ENCODE measurements at places on chromosomes 5 and 9.
A peak's percentile ranks its signal among the peaks of the same experiment; 100 is the strongest.

GRCh38 chr5:170273968-170274710, 23.4 kb downstream of the LCP2 start:
- no peak for DNase-seq

- no peak for DNase-seq
Measured at GRCh38 chr5:178469975-178470759, 120.0 kb downstream of the COL23A1 start.

DNA sequence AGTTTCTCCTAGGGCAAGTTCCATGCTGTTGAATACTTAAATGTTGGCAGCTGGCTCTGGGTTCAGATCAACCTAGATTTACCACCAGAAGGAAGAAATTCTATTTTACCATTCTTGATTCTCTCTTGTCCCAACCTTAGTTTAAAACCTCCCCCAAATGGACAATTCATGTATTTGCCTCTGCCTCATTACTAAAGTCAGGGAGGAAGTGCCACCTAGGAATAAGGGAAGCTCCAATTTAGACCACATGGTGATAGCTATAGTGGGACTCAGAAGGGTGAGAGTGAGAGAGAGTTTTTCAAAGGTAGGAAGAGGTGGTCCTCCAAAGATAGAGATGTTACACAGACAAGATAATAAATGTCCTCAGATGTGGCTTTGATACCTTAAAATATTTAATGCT, 53.4 kb upstream of the PAM start:
- no peak for DNase-seq

DNA sequence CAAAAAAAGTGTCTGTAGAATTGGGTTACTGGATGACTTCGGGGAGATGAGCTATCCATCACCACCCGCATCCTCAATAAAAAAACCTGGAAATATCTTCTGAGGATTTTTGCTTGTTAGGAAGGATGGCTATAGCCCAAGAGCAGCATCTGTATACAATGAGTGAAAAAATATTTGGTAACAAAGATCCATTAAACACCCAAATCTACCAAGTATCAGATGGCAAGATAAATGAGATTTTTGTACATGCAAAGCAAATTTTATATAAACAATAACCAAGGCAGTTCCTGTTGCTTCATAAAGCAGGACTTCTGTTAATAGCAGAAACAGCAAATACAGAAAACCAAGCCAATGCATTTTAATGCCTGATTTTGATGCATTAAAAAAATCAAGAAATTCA, 166.6 kb downstream of the SLC28A3 start:
- no peak for DNase-seq

- no peak for DNase-seq
Measured at GRCh38 chr9:12516573-12516972, 176.6 kb upstream of the TYRP1 start.

DNA sequence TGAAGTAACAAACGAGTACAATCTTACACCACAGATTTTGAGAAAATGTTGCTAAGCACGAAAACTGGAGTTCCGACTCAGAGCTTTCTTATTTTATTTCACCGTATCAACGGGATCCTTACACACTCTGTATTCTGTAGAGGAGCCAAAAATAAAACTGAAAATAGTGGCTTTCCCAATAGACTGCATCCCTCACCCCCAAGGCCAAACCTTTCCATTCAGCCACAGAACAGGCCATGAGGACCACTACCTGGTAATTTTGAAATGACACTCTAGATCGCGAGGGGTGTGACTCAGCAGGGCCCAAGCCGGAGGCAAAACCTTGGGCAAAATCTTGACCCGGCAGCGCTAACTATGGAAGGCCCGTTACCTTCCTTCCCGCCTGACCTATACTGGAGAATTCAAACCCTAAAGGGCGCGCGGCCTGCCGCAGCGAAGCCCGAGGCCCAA, 432 bp downstream of the HSPA9 start:
- peak; percentile 34 for DNase-seq

DNA sequence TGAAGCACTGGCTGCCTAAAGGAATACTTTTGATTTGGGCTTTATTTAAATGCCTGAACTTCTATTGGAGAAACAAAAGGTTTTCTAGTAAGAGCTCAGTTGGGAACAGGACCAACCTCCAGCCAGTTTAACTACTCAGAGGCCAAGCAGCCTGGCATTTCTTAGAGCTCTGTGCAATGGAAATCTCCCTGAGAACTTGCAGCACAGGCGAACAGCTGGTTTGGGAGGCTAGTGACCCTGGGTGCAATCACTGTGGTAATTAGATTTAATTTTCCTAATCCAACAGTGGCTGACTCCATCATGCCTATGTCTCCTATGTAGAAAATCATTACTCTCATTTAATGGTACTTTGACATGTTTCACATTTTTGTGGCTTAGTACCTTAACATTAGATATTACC, 1.0 kb upstream of the CDH6 start:
- no peak for DNase-seq

DNA sequence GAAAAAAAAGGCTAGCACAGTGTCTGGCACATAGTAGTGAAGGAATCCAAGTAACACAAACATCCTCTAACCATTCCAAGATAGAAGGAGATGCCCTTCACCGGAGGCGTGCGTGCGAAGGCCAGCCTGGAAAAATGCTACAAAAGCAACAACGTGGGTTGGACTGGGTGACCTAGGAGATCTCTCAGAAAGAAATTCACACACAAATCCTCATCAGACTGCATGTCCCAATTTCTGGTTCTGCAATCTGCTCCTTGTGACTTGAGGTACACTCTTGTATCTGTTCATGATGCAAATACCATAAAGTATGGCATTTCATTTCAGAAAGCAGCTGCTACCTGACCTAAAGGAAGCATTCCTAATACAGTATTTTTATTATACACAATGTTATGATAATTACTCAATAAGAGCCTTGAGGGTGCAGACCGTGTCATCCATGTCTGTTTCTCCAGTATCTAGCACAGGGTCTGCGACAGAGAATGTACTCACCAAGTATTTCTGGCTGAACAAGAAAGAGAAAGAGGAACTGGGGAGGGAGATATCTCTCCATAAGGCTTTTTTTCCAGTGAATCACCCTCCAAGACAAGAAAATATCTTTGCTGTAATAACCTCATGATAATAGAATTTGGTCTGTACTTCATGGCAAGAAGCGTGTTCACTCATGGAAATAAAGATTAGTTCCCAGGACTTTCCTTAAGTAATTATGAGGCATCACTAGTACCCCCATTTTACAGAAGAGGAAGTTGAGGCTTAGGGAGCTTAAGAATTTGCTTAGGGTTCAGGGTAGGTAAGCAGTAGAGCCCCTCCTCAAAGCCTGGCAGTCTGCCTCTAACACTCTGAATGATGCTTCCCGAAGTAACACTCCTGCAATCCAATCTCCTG, 138.3 kb downstream of the CDK5RAP2 start:
- peak; percentile 60 for DNase-seq

GRCh38 chr9:38435521-38435920, 11.3 kb upstream of the IGFBPL1 start:
- peak; percentile 34 for DNase-seq

- no peak for DNase-seq
Measured at GRCh38 chr9:8717146-8717545, 917.6 kb upstream of the DMAC1 start.

DNA sequence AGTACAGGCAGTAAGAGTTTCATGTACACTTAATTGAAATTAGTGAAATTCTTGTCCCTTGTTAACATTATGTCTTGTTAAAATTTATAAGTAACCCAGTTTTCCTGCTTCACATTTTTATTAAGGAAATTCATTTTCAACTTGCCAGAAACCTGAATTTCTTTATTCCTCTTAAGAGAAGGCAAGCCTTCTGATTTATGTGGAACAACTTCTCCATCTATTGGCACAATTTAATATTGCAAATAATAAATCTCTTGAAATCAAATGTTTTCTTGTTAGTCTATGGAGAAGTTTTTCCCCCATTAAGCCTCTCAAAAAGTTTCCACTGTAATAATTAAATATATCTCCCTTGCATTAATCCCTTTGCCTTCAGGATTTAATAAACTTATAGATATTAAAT, 33.8 kb upstream of the ACO1 start:
- DNase-seq, result no peak

- no peak for DNase-seq
Measured at GRCh38 chr9:20187318-20187717, 398.5 kb upstream of the SLC24A2 start.

- no peak for DNase-seq
Measured at GRCh38 chr9:34688329-34689115, 2.6 kb downstream of the CCL19 start.

DNA sequence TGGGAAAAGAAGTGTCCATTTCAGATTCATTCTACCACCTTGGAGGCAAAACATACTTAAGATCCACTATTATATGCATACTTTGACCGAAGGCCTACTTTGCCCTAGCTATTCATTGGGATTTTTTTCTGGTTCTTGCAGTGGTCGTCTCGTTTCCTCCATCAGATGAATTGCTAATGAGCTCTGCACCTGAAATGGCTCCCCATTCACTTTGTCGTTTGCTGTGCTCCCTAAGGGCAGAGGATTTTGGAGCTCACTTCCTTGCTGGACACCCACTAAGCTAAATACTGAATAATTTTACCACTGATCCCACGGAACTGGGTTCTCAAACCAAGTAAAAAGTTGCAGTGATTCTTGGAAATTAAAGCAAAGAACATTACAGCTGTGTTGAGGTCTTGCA, 1.9 kb downstream of the KDM3B start:
- DNase-seq, result no peak

GRCh38 chr9:34594177-34594576, 4.7 kb upstream of the CNTFR start:
- no peak for DNase-seq

DNA sequence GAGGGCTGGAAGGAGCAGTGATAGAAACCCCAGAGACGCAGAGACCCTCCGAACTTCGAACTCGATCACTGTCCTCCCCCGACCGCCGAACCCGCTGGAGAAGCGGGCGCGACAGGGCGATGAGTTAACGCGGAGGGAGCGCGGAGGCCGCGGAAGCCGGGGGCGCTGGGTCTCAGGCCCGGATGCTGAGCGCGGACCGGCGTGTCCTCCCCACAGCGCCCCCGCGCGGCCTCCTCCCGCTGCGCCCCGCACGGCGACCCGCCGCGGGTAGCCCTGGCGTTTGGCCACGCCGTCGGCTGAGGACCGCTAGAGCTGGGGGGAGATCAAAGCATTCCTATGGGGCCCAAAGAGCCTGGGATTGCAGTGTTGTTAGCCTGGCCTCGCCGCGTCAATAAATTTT, 7.7 kb upstream of the DMRT2 start:
- DNase-seq, result no peak

GRCh38 chr9:125486576-125486975, 220.4 kb downstream of the MAPKAP1 start:
- DNase-seq, result no peak

GRCh38 chr9:19969721-19970120, 180.9 kb upstream of the SLC24A2 start:
- no peak for DNase-seq

DNA sequence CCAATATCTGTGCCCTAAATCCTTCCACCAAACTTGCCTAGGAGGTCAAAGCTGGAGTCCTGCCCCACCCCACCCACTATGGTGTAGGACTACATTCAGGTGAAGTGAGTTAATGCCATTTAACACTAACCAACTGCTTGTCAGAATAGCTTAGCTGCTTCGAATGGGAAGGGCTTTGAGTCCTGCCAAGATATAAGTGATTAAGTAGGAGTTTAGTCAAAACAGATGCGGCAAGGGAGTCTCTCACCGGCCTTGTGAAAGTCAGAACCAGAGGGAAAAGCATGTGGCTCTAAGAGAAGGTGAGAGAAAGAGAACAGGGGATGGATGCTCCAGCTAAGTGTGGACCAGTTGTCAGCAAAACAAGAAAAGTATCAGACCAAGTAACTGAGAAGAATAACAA, 132.6 kb downstream of the SPOCK1 start:
- no peak for DNase-seq

- no peak for DNase-seq
Measured at GRCh38 chr5:178899289-178899688, 3.6 kb downstream of the ZFP2 start.

- DNase-seq, result peak; percentile 92
Measured at GRCh38 chr9:35689542-35690293, at the start of gene TPM2. TSS of gene TPM2 (minus strand) at chr9:35689925. CDS start at chr9:35689817, 108 bp downstream.

- DNase-seq, result peak; percentile 69
Measured at GRCh38 chr9:6938447-6938846, 180.7 kb downstream of the KDM4C start.

GRCh38 chr9:105978336-105978735, 284.0 kb downstream of the TMEM38B start:
- DNase-seq, result no peak

- DNase-seq, result no peak
Measured at GRCh38 chr9:93568169-93568568, 8.2 kb upstream of the PHF2 start.

DNA sequence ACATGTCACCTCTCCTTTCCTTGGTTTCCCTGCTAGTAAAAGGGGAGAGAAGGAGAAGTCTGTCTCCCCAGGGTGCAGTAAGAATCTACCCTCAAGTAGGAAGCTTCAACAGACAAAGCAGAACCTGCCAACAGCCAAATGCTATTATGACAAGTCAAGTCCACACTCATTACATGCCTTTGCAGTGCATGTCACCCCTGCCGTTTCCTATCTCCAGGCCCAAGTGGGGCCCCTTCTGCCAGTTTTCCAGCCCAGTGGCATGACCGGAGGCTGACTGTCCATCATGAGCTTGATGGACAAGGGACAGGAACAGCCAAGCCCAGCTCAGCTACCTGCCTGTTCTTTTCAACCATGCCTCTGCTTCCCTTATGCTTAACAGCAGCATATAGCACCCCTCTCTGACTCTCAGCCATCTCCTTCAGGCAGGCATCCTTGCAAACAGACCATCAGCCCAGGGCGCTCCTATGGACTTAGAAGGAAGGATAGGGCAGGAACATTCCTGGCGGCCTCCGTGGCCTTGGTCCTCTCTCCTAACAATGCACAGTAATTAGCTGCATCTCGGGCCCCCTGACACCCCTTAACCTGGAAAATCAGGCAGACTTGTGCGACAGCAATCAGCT, 107.2 kb upstream of the RAD23B start:
- DNase-seq, result no peak

- DNase-seq, result no peak
Measured at GRCh38 chr5:142771666-142772065, 1.5 kb downstream of the ARHGAP26 start.

DNA sequence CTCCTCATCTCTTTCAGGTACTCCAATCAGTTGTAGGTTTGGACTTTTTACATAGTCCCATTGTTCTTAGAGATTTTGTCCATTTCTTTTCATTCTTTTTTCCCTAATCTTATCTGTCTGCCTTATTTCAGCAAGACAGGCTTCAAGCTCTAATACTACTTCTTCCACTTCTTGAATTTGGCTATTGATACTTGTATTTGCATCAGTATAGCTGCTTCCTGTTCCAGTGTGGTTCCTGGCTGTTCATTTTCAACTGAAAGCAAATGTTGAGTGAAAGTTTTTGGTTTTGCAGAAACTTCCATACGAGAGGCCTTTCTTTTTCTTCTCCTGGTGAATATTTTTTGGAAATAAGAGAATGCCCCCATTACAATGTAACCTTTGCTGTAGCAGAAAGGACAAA, 12.0 kb upstream of the IFNA1 start:
- no peak for DNase-seq

GRCh38 chr9:113309204-113309813, 6.1 kb upstream of the RNF183 start:
- peak; percentile 40 for DNase-seq

Measured in hepatic stellate cell (primary cell).